ENCODE measurements at places on chromosomes 2 and 18.

- DNase-seq: no peak
Observed at GRCh38 chr2:109499566-109499965, 114.2 kb downstream of the SEPTIN10 start.

GRCh38 chr18:46098616-46098933 lies 479 bp upstream of the ATP5F1A start:
- DNase-seq: peak; percentile 54

DNA sequence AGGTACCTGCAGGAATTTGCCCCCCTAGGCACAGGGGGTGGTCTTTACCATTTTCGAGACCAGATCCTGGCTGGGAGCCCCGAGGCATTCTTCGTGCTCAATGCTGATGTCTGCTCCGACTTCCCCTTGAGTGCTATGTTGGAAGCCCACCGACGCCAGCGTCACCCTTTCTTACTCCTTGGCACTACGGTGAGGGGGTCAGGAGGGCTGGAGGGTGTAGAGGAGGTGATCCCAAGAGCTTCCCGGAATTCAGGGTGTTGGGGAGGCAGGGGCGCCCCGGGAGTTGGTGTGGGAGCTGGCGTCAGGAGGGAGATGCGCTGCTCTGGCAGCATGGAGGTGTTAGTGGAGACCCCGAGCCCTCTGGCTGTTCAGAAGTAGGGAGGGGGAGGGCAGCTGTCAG lies 3.2 kb downstream of the GMPPA start:
- no peak for DNase-seq

DNA sequence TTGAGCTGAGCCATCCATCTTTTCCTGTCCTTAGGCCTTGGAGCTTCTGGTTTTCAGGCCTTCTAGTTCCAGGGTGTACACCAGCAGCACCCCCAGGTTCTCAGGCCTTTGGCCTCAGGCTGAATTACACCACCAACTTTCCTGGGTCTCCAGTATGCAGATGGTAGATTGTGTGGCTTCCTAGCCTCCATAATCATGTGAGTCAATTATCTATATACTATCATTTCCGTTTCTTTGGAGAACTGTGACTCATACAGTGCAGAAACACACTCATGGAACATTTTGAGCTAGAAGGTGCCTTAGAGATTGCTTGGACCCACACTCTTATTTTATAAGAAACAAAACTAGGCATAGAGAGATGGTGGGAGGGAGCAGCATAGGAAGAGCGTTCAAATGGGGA lies 167.4 kb downstream of the NCK2 start:
- no peak for DNase-seq

- DNase-seq: no peak
Observed at GRCh38 chr2:234463626-234464290, 33.1 kb downstream of the ARL4C start.

DNA sequence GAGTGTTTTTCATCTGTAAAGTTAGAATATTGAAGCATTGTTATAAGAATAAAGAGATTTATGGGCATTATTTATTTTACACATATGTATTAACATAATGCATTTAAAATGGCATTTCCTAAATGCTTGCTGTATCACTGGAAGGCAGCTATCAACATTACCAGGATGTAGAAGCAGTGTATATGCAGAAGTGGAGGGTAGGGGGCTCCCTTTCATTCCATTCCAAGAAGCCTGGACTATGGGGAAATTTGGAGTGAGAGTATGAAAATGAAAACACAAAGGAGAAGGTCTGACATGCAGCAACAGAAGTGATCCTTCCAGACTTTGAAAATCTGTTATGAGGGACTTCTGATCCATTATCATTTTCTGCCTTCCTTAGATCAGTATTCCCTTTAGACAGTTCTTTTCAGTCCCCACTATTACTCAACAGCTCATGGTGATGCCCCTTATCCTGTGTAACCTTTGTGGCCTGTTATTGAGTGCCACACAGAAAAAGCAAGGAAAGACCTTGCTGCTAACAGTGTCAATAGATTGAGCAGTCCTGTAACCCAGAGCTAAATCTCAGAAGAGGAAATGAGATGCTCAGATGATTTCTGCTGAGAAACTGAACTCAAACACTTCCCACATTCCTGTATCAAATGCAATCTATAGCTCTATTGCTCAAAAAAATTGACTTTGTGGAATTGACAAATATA lies 216.6 kb downstream of the HNMT start:
- DNase-seq: no peak

GRCh38 chr18:61129001-61129400 lies 204.2 kb upstream of the CDH20 start:
- DNase-seq: no peak

- DNase-seq: no peak
Observed at GRCh38 chr18:31248783-31249521, 69.0 kb upstream of the DSG1 start.

DNA sequence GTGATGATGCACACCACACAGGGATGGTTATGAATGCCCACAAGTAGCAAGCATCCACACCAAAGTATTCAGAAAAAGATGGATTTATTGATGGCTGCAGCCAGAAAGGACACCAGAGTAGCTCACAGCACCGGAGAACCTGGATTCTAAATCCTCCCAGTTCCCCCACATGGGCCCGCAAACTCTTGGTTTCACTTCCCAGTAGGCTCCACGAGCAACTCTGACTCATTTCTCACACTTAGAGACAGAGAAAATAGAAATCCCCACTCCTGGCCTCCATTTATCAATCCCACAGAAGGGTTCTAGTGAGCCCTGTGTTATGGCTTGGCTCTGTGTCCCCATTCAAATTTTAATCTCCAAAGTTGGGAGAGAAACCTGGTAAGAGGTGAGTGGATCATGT lies 426.7 kb upstream of the MYT1L start:
- DNase-seq: no peak

DNA sequence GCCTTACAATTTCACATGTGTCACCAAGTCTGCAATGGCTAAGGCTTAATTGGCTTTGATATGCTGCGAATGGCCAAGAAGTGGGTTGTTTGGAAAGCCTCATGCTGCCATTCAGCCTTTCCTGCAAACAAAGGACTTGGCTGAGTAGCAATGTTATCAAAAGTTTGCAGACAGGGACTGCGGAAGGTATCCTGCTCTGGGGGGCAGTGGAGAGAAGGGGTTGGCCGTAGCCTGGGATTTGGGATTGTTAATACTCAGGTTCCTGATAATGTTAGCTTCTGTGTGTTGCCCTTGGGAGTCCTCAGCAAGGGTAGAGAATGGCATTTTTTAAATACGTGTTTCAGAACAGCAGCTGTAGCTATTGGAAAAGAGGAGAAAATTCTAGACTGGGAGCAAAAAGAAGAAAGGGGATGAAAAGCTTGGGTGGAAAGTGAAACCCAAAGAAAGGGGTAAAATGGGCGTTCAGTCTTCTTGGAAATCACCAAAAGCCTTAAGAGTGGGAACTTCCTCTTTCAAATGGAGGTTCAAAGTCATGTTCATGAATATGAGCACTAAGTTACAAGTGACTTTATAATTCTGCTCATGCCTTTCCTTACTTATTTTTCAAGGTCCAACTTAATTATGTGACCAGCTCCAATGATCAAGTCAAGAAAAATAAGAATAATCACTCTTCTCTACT lies 325.1 kb downstream of the RNF144A start:
- no peak for DNase-seq

- DNase-seq: no peak
Observed at GRCh38 chr2:55428258-55428657, 8.6 kb upstream of the CCDC88A start.

GRCh38 chr2:159855143-159855542 lies 57.1 kb upstream of the CD302 start:
- DNase-seq: no peak

GRCh38 chr2:86050301-86050700 lies 55.4 kb downstream of the POLR1A start:
- DNase-seq: no peak

DNA sequence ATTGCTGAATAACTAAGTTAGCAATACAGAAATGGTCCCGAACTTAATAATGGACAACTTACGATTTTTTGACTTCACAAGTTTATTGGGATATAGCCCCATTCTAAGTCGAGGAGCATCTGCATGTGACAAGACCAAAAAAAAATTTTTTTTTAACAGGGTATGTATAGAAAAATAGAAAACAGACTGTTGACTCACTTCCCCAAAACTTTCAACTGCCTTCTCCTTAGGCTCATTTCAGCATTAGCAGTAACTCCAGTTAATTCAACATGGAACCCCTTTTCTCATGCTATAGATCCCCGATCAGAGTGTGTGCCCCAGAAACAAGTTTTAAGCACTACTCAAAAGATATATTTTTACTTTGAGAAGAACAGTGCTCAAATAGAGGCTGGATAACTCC lies 5.4 kb downstream of the CD302 start:
- DNase-seq: no peak

GRCh38 chr2:10141736-10142639 lies 19.4 kb downstream of the RRM2 start:
- peak; percentile 30 for DNase-seq

DNA sequence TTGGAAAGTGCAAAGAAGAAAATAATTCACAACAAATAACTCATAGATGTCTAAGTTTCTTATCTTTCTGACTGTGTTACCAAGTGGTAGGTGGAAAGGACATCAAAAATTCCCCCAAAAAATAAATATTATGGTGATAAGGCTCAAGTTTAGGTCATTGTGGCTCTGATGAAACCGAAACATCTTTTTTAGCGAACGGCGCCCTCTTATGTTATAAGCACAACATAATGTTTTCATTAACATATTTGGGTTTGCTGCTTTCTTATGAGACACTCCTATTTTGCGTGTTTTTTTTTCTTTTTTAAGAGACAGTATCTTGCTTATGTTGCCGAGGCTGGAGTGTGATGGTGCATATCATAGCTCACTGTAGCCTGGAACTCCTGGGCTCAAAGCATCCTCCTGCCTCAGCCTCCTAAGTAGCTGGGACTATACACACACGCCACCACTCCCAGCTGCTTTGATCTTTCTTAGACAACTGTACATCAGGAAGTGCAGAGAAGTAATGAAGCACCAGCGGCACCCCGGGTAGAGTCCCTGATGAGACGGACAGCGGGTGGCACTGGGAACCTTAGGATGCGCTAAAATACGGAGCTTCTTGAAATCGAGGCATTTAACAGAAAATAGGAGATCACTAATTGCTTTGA lies 38.5 kb upstream of the SLC35G4 start:
- no peak for DNase-seq

GRCh38 chr2:236993-237539 lies 26.8 kb downstream of the SH3YL1 start:
- DNase-seq: no peak

DNA sequence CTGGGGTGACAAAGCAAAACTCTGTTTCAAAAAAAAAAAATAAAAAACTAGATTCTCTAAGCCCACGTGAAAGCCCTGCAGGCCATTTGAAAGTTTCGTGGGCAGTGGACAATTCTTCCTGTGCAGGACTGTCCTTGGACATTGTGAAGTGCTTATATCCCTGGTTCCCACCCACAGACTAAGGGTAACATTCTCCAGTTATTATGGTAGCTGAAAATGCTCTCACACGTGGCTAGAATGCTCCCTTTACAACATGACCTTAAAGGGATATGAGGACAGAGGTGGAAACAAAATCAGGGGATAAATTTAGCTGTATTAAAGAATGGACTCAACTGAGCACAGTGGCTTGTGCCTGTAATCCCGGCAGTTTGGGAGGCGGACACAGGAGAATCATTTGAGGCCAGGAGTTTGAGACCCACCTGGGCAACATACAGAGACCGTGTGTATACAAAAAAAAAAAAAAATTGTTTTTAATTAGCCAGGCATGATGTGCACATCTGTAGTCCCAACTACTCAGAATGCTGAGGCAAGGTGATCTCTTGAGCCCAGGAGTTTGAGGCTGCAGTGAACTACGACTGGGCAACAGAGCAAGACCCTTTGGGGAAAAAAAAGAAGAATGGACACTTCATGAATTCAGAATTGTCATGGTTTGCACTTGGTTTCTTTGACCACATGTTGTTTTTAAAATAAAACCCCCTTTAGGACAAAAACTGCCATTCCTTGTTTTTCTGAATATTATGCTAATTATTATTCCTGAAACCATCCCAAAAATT lies 167.9 kb downstream of the MGAT5 start:
- no peak for DNase-seq

- no peak for DNase-seq
Observed at GRCh38 chr2:119937680-119938079, 75.2 kb upstream of the EPB41L5 start.

DNA sequence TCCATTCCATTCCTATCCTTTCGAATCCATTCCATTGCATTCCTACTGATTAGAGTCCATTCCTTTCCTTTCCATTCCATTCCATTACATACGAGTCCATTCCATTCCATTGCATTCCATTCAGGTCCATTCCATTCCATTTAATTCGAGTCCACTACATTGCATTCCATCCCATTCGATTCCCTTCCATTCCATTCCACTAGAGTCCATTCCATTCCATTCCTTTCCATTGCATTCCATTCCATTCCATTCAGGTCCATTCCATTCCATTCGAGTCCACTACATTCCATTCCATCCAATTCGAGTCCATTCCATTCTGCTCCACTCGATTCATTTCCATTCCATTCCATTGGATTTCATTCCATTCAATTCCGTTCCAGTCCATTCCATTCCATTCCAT lies 1133.6 kb downstream of the RPIA start:
- no peak for DNase-seq

GRCh38 chr2:85181134-85181631 lies 48.0 kb downstream of the TCF7L1 start:
- no peak for DNase-seq

DNA sequence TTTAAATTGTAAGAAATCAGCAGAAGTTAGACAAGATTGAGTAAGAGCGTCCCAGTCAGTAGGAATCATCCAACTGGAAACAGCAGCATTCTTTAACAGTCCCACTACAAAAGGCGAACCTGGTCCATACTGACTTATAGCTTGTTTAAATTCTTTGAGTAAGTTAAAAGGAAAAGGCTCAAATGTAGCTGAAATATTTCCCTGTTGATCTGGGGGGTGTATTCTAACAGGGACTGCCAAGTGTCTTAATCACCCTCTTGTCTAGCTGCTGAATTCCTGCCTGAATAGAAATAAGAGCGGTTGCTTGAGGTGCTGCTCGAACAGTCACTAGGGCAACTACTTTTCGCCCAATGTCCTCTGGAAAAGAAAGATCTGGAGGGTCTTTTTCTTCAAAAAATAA lies 56.4 kb upstream of the FMNL2 start:
- no peak for DNase-seq

DNA sequence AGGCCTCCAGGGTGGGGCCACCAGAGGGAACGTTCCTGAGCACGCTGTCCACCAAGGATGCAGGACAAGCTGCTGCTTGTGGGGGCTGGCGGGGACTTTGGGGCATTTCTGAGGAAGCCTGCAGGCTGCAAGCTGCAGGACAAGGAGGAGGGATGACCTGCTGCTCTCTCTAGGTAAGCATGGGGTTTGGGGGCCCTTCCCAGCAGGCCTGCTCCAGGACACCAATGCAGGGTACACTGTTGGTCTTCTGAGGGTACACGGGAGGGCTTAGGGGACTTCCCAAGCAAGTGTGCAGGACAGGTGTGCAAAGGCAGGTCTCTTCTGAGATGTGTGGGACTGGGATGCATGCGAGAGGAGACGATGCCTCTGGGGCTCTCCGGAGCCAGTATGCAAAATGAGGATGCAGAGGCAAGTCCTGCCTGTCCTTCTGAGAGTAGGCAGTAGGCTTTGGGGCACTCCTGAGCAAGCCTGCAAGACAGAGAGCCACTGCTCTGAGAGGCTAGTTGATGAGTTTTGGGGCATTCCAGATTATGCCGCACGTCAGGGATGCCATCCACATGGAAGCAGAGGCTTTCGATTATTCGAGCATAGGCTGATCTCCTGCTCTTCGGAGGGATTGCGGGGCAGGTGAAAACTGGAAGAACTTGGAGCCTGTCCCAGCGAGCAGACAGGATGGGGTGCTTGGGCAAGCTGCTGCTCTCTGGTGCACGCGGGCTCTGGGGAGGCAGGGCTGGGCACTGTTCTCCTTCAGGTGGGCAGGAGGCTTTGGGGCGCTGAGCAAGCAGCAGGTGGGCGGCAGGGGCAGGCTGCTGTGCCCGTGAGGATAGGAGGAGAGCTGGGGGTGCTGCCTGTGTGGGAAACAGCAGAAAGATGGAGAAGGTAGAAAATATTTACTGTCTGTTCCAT lies 44.6 kb downstream of the CNGA3 start:
- no peak for DNase-seq

Data from memory B cell (primary cell).